Mesenchymal stem cell (in vitro differentiated cells and primary cell): ENCODE measurements at places on chromosomes 13 and 19.

DNA sequence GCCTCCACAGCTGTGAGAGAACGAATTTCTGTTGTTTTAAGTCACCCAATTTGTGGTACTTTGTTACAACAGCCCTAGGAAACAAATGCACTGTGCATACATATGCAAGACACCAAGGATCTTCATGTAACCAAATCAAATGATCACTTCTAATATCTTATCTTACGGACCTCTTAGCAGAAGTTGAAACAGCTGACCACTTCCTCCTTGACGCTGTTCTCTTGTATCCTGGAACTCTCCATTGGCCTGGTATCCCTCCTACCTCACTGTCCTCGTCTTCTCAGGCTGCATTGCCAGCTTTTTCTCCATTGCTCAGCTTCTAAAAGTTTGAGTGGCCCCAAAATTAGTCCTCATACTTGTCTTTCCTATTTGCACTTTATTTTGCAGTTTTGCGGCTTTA lies 200.4 kb downstream of the DLEU7 start:
- no peak for DNase-seq

- DNase-seq, result peak; percentile 56
These were observed 7.7 kb upstream of the TMEM161A start for GRCh38 chr19:19145684-19146608.

- peak; percentile 17 for DNase-seq
These were observed 13.4 kb upstream of the WDR18 start for GRCh38 chr19:970695-971094.

- DNase-seq, result peak; percentile 83
These were observed 13.0 kb downstream of the YIPF2 start for GRCh38 chr19:10915130-10916091.

- DNase-seq, result no peak
These were observed 6.2 kb downstream of the FUT5 start for GRCh38 chr19:5864013-5864720.

GRCh38 chr13:110714797-110715394 lies 1.4 kb downstream of the ING1 start:
- DNase-seq, result no peak

DNA sequence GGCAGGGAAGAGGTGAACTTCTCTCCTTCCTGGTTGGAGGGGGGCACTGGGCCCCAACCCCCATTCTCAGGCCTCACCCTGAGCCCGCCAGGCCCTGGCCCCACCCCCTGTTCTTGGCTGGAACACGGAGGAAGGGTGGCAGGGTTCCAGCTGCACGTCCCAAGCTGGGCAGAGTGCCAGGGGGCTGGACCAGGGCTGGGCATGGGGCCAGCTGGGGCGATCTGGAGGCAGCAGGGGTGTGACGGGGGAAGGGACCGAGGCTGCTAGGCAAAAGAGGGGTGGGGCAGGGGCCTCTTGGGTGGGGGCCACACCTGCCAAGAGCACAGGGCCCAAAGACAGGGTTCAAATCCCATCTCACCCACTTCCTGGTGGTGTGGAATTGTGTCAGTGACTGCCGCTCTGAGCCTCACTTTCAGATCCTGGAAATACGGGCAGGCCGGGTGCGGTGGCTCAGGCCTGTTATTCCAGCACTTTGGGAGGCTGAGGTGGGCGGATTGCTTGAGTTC lies 2.2 kb downstream of the HIF3A start:
- peak; percentile 92 for DNase-seq

DNA sequence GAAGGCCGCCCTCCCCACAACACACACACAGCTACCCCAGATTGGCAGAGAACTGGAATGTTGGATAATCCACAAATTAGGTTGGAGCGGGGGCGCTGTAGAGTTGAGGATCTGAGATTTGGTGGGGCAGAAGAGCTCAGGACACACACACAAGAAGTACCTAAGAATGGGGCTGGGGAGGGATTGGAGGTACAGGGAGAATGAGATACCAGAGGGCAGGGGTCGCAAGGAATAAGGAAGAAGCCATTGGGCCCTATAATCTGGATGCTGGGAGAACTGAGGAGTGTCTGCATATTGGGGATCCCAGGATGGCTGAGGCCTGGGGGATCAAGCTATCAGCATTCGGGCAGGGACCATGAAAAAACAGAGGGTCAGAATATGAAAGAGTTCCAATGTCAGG lies 11.5 kb downstream of the SYT3 start:
- DNase-seq, result no peak

DNA sequence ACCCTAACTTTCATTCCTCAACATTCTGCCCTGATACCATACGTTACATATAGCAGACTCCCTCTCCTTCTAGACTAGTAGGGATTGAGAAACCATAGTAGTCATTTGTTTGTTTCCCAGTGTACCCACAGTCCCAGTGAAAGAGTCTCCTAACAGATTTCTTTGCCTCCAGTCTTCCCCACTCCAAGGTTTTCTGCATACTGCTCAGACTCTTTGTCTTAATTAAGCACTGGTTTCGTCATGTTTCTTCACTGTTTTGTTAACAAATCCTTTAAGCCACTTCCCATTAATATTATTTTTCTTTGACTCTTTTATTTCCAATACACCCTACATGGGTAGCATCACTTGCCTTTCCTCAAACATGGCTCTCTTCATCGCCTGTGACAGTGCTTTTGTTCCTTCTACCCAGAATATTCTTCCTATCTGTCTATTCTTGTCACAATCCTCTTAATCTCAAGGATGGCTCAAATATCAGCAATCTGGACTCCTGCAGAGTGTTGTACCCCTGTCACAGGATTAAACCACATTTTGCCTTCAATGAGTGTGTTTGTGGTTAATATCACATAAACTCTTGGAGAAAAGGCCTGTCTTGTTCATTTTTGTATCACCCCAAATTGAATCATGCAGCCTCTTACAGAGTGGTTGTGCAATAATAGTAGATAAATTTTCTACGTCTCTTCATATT lies 92.7 kb upstream of the KLF12 start:
- no peak for DNase-seq

DNA sequence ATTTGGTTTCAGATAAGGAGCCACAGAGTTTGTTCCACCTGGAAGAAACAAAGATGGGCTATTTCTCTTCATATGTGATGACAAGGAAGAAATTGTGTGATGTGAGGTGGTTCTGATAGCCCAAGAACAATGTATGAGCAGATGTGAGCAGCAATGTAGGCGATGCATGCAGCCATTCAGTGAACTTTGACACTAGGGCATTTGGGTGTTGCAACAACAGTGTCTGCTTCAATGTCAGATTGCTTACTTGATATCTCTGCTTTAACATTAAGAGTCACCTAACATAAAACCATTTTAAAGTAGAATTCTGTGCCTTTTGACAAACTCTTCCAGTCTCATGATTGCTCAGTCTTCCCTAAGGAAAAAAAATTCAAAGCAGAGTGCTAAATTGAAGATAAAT lies 865.4 kb downstream of the SLITRK6 start:
- peak; percentile 9 for DNase-seq

GRCh38 chr13:106691341-106691740 lies 123.4 kb upstream of the ARGLU1 start:
- no peak for DNase-seq

DNA sequence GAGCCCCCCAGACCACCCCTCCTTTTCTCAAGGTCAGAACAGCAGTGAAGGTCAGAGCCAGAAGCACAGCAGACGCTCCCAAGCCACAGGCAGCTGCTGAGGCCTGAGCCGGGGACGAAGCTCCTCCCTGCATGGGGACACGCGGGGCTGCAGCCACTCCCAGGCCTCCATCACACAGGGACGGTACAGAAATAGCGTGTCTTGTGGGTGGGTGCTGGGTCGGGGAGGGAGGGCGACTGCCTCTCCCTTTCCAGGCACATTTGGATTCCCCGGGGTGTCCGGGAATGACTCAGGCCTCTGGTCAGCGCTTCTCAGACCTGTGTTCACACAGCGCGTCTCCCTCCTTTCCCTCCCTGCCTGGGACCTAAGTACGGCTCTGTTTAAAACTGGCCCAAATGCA lies 33.2 kb downstream of the RASA3 start:
- peak; percentile 99 for DNase-seq

DNA sequence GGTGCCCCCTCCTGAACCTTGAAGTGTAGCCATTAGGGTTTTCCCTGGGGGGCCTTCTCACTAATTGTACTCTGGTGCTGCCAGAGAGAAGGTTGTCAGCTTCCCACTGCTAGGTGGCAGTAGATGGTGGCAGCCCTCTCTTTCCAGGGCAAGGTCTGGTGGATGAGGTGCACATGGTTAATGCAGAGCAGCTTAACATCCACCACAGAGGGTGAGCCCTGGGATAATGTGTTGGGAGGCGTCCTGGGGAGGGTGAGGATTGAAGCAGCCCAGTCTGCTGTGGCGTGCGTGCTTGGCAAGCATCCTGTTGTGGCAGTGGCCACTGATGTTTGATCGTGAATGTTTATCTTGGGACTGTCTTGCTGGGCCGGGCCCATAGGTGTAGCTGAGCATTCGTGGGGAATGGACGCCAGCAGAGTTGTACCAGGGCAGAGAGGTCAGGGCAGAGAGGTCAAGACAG lies 5.8 kb downstream of the EGLN2 start:
- DNase-seq, result no peak

- peak; percentile 67 for DNase-seq
These were observed 903.1 kb downstream of the SLITRK6 start for GRCh38 chr13:84896128-84896527.

GRCh38 chr13:86660090-86660489 lies 860.9 kb upstream of the SLITRK6 start:
- no peak for DNase-seq

DNA sequence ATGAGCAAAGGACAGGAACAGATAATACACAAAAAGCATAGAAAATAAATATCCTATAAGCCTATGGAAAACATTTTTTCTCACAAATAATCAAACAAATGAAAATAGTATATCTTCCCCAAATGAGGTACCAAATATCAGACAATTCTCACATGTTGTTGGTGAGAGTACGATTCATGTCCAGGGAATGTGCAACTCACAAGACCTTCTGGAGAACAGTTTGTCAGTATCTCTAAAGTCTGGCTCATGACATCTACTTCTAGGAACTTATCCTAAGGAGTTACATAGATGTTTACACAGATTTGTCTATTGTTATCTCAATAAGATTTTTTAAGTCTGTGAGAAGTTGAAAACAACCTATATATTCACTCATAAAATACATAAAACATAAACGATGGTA lies 80.3 kb upstream of the ARHGEF7 start:
- peak; percentile 35 for DNase-seq

GRCh38 chr19:1582201-1582600 lies 10.5 kb downstream of the MBD3 start:
- no peak for DNase-seq

DNA sequence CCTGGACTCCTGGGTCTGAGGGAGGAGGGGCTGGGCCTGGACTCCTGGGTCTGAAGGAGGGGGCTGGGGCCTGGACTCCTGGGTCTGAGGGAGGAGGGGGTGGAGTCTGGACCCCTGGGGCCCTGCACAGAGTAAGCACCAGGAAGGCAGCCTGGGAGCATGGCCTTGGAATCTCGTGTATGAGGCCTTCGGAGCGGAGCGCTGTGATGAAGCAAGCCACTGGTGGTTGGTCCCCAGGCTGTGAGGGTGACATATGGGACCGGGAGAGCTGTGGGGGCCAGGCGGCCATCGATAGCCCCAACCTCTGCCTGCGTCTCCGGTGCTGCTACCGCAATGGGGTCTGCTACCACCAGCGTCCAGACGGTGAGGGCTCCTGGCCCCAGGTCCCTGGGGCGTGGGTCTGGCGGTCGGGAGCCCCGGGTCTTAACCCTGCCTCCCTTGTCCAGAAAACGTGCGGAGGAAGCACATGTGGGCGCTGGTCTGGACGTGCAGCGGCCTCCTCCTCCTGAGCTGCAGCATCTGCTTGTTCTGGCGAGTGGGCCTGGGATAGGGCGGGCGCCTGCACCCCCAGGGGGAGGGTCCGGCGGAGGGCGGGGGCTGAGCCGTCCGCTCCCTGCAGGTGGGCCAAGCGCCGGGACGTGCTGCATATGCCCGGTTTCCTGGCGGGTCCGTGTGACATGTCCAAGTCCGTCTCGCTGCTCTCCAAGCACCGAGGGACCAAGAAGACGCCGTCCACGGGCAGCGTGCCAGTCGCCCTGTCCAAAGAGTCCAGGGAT lies 918 bp downstream of the TMEM190 start:
- DNase-seq, result no peak

DNA sequence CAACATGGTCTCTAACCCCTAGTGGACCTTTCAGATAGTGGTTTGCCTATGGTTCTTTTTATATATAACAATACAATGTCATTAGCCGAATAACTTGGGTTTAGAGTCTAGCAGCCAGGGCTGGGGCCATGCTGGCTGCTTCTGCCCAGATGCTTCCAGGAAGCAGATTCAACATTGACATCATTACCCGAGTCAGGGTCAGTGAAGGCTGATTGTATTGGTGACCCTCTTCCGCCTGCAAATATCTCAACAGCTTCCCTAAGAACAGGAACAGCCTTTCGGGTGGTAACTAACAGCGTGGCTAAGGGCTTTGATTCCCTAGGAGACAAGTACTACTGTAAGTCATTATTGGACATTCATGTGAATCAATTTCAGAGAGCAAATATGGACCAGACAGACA lies 476.4 kb downstream of the UQCRFS1 start:
- no peak for DNase-seq

- DNase-seq, result peak; percentile 97
These were observed 87.3 kb downstream of the COL4A2 start for GRCh38 chr13:110394371-110394841.

DNA sequence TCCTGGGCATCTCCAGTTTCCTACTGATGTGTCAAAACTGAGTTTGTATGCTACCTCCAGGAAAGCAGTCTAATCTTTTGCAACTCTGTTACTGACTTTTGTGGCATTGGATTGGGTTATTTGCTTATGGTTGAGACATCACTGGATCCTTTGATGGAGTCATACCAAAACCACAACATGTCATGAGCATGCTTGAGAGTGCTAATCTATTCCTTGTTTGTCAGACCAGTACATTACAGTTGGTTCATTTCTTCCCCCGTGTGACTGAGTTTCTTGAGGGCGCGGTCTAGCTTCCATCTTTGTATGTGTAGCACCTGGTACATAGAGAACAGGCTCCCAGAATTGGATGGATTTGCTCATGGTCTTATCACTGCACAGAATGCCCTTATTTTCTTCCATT lies 43.2 kb downstream of the SUGT1 start:
- peak; percentile 74 for DNase-seq

DNA sequence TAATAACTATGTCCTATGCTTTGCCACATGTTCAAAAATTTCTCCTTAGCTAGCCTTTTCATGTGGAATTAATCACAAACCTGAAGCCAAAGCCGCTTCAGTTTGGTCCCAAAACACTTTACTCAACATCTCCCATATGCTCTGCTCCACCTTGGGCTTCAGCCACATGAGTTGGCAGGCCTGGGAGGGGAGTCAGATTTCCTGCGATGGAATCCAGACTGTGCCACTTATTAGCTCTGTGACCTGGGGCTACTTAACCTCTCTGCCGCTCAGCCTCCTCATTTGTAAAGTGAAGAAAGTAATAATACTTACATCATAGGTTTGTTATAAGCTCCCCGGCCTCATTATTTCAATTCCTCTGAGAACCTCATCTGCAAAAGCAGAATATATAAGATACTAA lies 272.0 kb downstream of the LMO7 start:
- DNase-seq, result no peak

GRCh38 chr13:89796196-89796595 lies 1551.3 kb upstream of the MIR17HG start:
- no peak for DNase-seq

DNA sequence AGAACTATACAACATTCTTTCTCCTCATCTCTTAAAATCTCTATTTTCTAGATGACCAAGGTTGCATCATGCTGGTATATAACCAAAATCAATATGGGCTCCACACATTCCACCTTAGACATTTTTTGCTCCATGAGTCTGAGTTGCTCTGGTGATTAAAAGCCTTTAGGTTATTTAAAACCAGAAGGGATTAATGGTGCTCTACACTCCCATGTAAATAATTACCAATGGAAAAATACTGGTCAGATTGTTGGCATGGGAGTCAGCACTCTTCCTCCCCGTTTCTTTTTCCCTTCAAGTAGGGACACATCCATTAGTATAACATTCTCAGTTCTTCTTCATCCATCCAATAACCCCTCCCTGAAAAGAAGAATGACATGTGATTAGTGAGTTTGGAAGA lies 747.7 kb downstream of the PCDH17 start:
- no peak for DNase-seq
